Activated CD4-positive, alpha-beta T cell treated with anti-CD3 and anti-CD28 coated beads, Interleukin-2, amount 10 ng/mL, durations not matched to agents 24 days and 14 days (primary cell): ENCODE measurements at places on chromosomes 6 and 20.

- DNase-seq = no peak
Observed at GRCh38 chr6:134425513-134425912, 107.6 kb upstream of the SGK1 start.

DNA sequence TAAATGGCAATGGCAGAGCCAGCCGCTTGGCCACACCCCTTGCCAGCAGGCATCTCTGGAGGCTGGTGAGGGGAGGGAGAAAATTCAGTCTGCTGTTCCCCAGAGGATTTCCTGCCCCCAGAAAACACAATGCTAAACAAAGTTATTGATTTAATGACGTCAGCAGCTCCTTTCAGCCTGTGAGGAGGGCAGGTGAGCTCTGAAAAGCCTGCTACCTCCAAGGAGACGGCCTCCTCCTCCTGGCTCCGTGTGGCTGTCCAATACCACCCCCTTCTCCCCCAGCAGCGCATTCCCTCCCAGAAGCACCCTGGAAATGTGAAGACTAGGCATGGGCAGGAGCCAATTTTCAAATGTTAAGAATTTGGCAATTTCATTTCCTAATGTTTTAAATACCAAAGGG, 393.1 kb downstream of the ZFAND3 start:
- DNase-seq = no peak

DNA sequence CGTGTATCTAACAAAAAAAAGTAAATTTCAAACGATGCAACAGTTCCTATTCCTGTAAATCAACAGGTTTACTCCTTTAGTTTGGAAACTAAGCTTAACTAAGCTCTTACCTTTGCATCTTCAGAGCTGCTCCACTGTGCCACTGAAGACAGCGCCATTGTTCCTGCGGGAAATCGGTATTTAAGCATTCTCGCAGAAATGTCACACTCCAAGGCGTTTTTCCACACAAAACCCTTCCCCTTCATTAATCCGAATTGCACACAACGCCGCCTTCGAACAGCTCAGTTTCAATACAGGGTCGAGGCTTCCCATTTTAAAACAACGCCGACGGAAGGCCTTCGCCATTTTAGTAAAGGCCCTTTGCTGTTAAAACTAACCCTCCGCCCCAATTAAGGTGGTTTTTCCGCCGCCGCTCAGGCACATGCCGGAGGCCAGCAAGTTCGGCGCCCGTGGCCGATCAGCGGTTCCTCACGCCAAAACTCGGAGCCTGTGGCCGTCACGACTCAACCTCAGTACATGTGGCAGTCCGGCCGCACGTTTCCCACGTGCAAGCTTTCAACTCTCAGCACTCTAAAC, 35.4 kb upstream of the SYNCRIP start:
- no peak for DNase-seq

- DNase-seq = no peak
Observed at GRCh38 chr6:158622545-158623190, 21.9 kb downstream of the DYNLT1 start.

DNA sequence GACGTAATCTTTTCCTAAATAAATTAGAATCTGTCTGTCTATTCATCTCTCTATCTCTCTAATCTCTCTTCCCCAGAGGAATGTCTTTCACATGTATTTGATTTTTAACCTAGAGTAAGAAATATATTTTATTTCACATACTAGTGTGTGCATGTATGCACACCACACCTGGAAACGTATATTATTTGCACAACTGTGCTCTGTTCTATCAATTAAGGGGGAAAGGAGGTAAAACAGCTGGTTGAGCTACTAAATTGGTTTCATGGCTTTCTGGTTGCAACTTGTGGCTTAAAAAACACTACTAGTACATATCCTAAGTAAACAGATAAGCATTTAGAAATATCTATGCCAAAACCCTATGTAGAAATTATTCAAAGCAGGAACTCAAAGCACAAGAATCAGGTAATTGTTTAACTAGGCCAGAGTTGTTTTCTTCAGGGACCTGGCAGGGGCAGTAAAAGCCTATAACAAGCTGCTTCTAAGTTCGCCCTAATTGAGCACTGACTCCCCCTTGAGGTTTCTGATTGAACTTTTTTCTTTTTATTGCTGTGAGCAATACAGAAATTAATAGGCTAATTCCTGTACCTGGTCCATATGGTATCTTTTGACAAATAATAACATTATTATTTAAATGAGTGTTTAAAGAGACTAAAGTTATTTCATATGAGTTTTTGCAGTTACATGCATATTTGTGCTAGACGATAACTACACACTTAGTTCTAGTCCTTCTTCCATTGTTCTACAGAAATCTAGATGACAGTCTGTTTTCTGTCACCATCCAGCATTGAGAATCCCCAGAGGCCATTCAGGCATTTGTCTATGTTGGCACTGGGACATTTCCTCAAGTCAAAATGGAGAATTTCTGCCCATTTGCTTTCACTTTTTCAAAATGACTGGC, 88.6 kb downstream of the MCHR2 start:
- DNase-seq = no peak

GRCh38 chr6:6806844-6807518, 218.5 kb downstream of the LY86 start:
- no peak for DNase-seq

GRCh38 chr20:11195899-11196558, 522.2 kb upstream of the JAG1 start:
- DNase-seq = no peak

- DNase-seq = no peak
Observed at GRCh38 chr6:39072830-39073229, 24.2 kb downstream of the GLP1R start.

DNA sequence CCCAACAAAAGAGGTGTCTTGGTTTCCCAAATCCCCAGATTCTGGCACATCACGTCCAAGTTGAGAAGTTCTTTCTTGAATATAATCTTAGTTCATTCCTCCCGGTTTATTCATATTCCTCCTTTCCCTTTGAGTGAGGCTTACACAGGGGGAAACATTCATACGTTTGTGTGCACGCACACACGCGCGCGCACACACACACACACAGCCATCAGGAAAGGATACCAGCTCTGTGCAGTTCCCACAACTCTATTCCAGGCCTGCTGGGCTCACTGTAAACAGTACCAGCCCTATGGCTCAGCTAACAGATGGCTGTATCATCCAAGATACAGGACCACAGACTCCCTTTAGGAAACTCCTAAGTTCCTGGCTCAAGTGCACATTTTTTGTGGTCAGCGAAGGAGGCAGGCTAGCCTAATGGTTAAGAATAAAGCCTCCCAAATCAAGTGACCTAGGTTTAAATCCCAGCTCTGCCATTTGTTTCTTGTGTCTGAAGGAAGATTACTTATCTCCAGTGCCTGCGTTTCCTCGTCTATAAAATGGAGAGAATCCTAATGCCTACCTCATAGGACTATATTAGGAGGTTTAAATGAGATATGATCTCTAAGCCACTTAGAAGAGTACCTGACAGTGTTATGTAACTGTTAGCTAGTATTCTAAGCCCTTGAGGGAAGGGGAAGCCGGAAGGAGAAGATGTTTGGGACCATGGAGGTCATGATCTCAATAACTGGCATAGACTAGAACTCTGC, 3.7 kb upstream of the TAF8 start:
- no peak for DNase-seq

- DNase-seq = no peak
Observed at GRCh38 chr6:163490826-163491577, 76.5 kb downstream of the QKI start.

DNA sequence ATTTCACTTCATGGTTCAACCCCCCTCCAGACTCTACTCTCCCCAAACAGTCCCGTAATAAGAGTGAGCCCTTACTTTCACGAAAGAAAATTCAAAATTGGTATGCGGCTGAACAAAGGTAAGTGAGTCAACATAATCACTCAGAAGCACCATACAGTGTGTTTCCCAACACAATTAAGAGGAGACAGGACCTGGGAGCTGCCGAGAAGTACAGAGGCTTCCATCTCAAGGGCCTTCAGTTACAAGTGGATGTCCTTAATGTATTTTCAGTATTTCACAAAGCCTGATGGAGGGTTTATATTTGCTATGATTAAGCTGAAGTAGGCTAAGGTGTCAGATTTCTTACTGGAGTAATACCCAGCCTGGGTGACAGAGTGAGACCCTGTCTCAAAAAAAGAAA, 51.1 kb downstream of the MYO6 start:
- no peak for DNase-seq

GRCh38 chr20:40536808-40537207, 152.2 kb downstream of the MAFB start:
- no peak for DNase-seq

GRCh38 chr20:5080384-5080877, 39.3 kb downstream of the PCNA start:
- DNase-seq = peak; percentile 71

DNA sequence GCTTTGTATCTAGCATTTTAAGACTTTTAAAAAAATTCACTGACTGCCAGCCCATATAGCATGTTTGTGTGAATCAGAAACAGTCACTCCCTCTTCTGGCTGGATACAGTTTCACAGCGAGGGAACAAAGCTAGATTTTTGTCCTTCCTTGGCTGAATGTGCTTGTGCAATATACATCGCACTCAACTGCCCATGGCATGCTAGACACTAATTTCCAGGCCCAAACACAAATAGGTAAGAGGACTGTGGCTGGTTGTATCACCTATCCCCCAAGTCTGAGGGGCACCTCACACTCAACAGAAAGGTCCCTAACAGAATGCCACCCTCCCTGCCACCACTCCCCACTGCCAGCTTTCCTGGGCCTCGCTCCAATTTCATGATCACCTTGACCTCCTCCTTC, 16.2 kb upstream of the BLCAP start:
- no peak for DNase-seq

DNA sequence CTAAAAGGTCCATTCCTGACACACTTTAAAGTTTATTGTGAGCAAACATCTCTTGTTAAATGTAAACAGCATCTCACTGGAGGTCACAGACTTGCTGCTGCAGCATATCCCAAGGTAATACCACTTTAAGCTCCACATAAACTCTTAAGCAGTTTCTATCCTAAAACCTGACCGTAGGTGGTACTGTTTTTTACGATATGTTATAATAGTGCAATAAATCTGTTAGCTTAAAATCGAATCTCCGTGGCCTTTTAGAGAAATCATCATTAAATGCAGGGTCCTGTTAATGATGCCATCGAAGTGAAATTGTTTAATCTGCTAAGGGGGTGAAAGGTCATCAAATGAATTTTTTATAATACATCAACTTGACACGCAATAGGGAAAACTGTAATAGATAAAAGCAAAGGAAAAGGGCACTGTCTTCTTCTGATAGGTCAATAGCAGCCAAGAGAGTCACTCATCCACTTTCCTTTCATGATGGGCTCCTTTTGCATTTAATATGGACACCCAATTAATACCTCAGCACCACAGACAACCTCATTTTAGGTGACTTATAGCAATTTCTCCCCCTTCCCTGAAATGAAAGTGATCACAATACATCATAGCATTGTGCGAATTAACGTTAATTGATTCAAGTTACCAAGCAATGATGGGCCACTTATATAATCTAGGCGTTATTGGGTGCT, 436.1 kb downstream of the PKHD1 start:
- DNase-seq = no peak

DNA sequence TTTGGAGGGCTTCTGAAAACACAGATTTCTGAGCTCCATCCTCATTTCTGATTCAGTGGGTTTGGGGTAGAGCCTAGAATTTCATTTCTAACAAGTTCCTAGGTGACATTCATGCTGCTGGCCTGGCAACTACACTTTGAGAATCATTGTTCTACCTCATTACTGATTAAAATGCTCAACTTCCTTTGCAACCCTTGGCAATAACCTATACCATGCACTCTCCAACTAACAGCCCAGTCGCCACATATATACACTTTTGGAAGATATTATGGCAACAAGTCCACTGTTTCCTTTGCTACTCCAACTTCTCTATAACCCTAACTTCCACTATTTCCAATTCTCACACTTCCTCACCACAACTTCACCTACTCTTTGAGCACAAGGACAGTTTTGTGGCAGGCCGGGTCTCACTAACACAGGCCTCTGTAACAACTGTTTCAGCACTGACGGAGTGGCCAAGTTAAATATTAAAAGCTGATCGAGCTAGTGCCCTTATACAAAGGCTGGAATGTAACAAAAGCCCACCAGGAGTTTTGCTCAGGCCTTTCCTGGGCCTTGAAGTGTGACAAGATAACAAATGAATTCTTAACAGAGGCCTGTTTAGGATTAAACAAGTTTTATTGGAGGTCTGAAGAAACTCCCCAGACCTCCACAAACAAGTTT, 32.1 kb upstream of the RAB23 start:
- no peak for DNase-seq

GRCh38 chr20:47382746-47383415, 26.4 kb upstream of the ZMYND8 start:
- peak; percentile 56 for DNase-seq

DNA sequence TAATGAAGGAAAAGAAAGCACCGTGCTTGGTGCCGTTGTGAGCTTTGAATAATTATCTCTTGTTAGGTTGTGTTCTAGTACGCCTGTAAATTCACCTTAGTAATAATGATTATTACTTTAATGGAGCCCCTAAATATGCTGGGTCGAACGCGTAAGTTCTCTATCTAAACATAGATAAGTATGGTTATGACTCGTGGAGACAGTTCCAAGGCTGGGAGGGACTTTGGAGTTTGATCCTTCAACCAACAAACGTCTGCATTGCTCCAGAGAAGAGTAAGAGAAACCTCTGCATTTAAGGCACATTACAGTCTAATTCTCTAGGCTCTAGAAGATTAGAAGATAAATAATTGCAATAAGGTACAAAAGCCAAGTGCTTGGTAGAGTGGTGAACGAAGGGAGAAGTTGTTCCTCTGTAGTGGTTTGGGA, 514 bp downstream of the ACOT13 start:
- peak; percentile 70 for DNase-seq

GRCh38 chr6:32370505-32370904, 1.2 kb downstream of the TSBP1 start:
- DNase-seq = no peak

DNA sequence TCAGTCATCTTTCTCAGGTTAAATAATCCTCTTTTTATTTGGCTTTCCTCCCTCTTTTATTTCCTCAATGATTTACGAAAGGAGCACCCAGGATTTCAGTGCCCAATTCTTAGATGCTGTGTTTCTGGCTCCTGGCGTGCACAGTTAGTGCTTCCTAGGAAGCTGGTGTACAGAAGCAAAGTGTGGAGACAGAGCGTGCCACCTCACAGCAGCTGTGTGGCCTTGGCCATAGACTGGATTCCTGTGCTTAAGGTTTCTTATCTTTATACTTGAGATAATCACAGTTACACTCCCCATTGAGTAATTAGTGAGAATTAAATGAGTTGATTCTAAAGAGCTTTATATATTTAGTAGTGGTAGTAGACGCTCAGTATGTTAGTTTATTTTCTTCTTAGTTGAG, 39.7 kb upstream of the GJA1 start:
- DNase-seq = no peak

DNA sequence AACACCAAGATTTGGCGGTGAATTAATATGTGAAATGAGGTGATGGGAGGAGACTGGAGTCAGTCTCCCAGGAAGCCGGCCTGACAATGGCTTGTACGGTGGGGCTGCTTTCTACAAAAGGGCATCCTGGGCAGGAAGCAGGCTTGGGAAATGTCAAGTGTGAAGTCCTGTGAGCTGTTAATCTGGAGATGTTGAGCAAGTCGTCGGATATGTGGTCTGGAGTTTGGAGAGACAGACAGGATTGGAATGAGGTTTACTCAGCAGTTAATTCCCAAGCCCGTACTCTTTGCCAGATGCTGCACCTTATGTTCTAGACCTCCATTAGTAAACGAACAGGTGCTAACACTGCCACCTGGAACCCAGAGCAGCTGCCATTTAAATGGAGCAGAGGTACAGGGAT, 107.7 kb upstream of the FOXC1 start:
- no peak for DNase-seq

GRCh38 chr6:135066397-135066796, 11.8 kb upstream of the HBS1L start:
- no peak for DNase-seq

- DNase-seq = no peak
Observed at GRCh38 chr6:147080225-147080624, 124.0 kb upstream of the STXBP5 start.
